Activated T-cell treated with anti-CD3 and anti-CD28 coated beads, Interleukin-2, amount 50 U/mL, for 72 hours (primary cell): ENCODE measurements at places on chromosomes 5 and 9. TPM values are rescaled to one million over a fixed set of nuclear protein-coding genes. Genes with fewer than 3 reads are reported as not detected.

DNA sequence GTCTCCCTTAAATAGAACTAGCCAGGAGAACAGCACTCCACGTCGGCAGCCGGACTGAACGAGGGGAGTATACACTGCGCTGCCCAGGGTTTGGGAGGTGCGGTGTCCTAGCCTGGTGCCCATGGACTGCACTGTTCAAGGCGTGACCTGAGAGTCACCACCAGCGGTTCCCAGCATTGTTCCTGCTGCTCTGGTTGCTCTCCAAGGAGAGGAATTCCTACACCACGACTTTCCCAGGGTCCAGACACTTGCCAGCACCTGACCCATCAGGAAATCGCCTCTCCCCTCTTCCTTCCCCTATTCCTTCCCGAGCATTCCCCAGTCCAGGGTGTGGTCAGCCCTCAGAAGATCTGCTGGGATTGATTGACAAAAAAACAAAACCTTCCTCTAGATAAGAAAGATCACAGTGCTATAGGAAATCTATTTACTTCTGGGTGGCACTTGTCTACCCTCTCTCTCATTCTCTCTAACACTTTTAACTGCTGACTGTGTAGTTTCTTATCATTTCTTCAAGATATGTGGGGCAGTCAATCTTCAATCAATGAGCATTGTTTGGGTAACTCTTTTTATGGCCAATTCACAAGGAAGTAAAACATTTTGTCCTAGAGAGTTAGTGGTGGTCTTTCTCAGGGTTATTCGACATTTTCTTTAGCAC lies 297.8 kb upstream of the ACTBL2 start:
- peaks cover 14% of the 10 kb centered on the region for H3K27me3 ChIP-seq
- H3K4me3 ChIP-seq: no peak overlapping the region
- H3K36me3 ChIP-seq: no peaks in the 10 kb centered on the region
- H3K4me1 ChIP-seq: no peaks in the 10 kb centered on the region

GRCh38 chr9:124290743-124291554 lies 33.2 kb downstream of the NEK6 start:
- no peak overlapping the region for H3K27ac ChIP-seq
- peaks cover 7% of the 10 kb centered on the region for H3K27me3 ChIP-seq
- no peak overlapping the region for H3K4me3 ChIP-seq

The FGF1 gene
- total RNA-seq: not detected

DNA sequence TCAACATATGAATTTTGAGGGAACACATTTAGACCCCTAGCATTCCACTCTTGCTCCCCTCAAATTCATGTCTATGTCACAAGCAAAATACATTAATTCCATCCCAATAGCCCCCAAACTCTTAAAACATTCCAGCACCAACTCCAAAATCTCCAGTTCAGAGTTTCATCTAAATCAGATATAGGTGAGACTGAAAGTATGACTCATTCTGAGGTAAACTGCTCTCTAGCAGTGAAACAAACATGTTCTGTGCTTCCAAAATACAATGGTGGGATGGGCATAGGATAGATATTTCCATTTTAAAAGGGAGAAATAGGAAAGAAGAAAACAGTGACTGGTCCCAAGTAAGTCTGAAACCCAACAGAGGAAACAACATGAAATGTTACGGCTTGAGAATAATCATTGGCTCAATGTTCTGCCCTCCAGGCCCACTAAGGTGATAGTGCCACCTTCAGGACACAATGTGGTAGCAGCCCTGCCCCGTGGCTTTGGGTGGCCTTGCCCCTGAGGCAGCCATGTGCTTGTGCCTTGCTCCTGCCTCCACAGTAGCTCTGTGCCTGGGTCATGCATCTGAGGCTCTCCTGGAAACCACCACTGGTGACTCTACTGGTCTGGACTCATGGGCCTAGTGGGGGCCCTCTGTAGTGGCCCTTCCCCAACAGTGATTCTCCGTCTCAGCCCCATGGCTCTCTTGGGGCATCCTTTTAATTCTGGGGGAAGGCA lies 36.4 kb upstream of the IPPK start:
- H3K4me1 ChIP-seq: peaks cover 19% of the 10 kb centered on the region
- H3K4me3 ChIP-seq: no peak overlapping the region
- peak overlapping the region; percentile 16 for H3K27ac ChIP-seq

The AGXT2 gene
- total RNA-seq: not detected

- no peaks in the 10 kb centered on the region for H3K4me1 ChIP-seq
- no peak overlapping the region for H3K27ac ChIP-seq
- H3K36me3 ChIP-seq: no peaks in the 10 kb centered on the region
- H3K27me3 ChIP-seq: no peaks in the 10 kb centered on the region
- no peak overlapping the region for H3K4me3 ChIP-seq
- DNase-seq: no peak
Observed at GRCh38 chr5:167916706-167917105, 374.7 kb upstream of the WWC1 start.

DNA sequence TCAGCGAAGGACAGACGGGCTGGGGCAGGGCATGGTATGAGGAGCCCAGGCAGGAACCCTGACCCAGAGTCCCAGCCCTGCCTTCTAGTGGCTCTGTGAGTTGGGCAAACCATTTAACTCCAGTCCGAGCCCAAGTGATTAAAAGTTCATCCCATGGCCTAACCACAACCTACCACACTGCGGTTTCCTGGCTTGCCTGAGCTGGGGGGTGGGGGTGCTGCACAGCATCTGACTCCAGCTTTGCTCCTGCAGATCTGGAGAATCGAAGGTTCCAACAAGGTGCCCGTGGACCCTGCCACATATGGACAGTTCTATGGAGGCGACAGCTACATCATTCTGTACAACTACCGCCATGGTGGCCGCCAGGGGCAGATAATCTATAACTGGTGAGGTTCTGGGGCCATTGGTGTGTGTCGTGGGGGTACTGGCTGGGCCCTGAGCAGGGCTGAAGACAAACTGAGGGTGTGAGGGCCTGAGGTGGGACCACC lies 49.0 kb downstream of the STOM start:
- H3K4me1 ChIP-seq: peaks cover 28% of the 10 kb centered on the region
- peak; percentile 15 for DNase-seq
- no peaks in the 10 kb centered on the region for H3K36me3 ChIP-seq
- H3K27me3 ChIP-seq: no peaks in the 10 kb centered on the region

GRCh38 chr9:100465761-100466160 lies 7.2 kb upstream of the TMEFF1 start:
- no peak overlapping the region for H3K4me3 ChIP-seq
- H3K4me1 ChIP-seq: peaks cover 4% of the 10 kb centered on the region
- no peaks in the 10 kb centered on the region for H3K36me3 ChIP-seq
- no peak overlapping the region for H3K27ac ChIP-seq

- H3K4me1 ChIP-seq: no peaks in the 10 kb centered on the region
- no peak for DNase-seq
- no peak overlapping the region for H3K4me3 ChIP-seq
- no peaks in the 10 kb centered on the region for H3K27me3 ChIP-seq
- H3K27ac ChIP-seq: no peak overlapping the region
- peaks cover 2% of the 10 kb centered on the region for H3K36me3 ChIP-seq
Observed at GRCh38 chr5:1821862-1822261, 20.7 kb downstream of the NDUFS6 start.

GRCh38 chr9:24436761-24437160 lies 108.9 kb downstream of the IZUMO3 start:
- H3K4me1 ChIP-seq: no peaks in the 10 kb centered on the region
- H3K4me3 ChIP-seq: no peak overlapping the region
- DNase-seq: no peak
- no peak overlapping the region for H3K27ac ChIP-seq

The CDX1 gene
- not detected for total RNA-seq

The ALDH7A1 gene
- 5.8 TPM for total RNA-seq

GRCh38 chr5:126849101-126849678 lies 72.3 kb downstream of the LMNB1 start:
- peaks cover 55% of the 10 kb centered on the region for H3K4me1 ChIP-seq
- H3K36me3 ChIP-seq: peaks cover 13% of the 10 kb centered on the region
- H3K27me3 ChIP-seq: no peaks in the 10 kb centered on the region
- no peak overlapping the region for H3K4me3 ChIP-seq
- no peak for DNase-seq

GRCh38 chr9:19137282-19137681 lies 10.0 kb upstream of the PLIN2 start:
- DNase-seq: no peak
- no peaks in the 10 kb centered on the region for H3K36me3 ChIP-seq
- H3K4me1 ChIP-seq: peaks cover 23% of the 10 kb centered on the region
- H3K27me3 ChIP-seq: no peaks in the 10 kb centered on the region
- no peak overlapping the region for H3K4me3 ChIP-seq
